ENCODE measurements at places on chromosomes 3 and 15.

- no peak for DNase-seq
- H3K36me3 ChIP-seq: peaks cover 12% of the 10 kb centered on the region
- no peak overlapping the region for H3K4me3 ChIP-seq
- no peak overlapping the region for H3K27ac ChIP-seq
- H3K4me1 ChIP-seq: no peaks in the 10 kb centered on the region
- no peaks in the 10 kb centered on the region for H3K27me3 ChIP-seq
These were observed 235.3 kb upstream of the ST8SIA2 start for GRCh38 chr15:92158426-92158825.

GRCh38 chr15:99914723-99915122 is 181.5 kb upstream of the LYSMD4 start:
- no peak for DNase-seq
- no peaks in the 10 kb centered on the region for H3K4me1 ChIP-seq
- no peaks in the 10 kb centered on the region for H3K36me3 ChIP-seq

- H3K4me3 ChIP-seq: no peak overlapping the region
- H3K27me3 ChIP-seq: no peaks in the 10 kb centered on the region
- no peak overlapping the region for H3K27ac ChIP-seq
- H3K4me1 ChIP-seq: no peaks in the 10 kb centered on the region
- no peaks in the 10 kb centered on the region for H3K36me3 ChIP-seq
- DNase-seq: no peak
These were observed 31.2 kb upstream of the PTX3 start for GRCh38 chr3:157405457-157405856.

DNA sequence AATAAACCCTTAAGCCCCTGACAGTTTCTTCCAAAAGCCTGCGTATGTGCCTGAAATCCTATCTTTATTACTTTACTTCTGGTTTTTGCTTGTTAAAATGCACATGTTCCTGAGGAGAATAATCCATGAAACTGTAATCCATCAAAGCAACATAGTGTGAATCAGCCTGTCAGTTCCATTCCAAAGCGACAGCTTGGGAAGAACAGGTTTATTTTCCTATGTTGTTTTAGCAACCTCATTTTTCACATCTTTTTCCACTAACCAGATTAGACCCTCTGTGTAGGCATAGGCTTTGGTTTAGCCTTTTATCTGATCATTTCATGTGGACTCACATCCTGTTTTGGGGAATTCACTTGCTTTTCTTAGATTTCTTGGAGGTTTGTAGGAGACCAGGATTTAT is 988.0 kb downstream of the SQOR start:
- no peaks in the 10 kb centered on the region for H3K4me1 ChIP-seq
- H3K27me3 ChIP-seq: no peaks in the 10 kb centered on the region
- DNase-seq: no peak
- no peak overlapping the region for H3K4me3 ChIP-seq
- no peaks in the 10 kb centered on the region for H3K36me3 ChIP-seq

DNA sequence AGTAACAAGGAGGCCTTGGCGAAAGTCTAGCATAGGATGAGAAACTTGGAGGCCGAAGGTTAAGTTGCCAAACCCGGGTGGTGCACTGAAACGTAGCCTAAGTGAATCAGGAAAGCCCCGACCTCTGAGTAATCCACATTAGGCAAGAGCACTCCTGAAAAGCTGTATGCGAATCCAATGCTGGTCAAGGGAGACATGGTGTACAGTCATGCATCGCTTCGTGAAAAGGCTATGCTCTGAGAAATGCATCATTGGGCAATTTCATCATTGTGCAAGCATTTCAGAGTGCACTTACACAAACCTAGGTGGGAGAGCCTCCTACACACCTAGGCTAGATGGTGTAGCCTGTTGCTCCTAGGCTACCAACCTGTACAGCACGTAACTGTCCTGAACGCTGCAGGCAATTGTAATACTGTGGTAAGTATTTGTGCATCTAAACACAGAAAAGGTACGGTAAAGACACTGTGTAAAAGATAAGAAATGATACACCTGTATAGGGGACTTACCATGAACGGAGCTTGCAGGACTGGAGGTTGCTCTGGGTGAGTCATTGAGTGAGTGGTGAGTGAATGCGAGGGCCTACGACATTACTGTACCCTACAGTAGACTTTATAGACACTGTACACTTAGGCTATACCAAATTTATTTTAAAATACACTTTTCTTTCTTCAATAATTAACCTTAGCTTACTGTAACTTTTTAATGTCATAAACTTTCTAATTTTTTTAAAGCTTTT is 222.5 kb downstream of the SHQ1 start:
- H3K27me3 ChIP-seq: no peaks in the 10 kb centered on the region
- no peak overlapping the region for H3K27ac ChIP-seq
- no peak overlapping the region for H3K4me3 ChIP-seq
- H3K4me1 ChIP-seq: peaks cover 15% of the 10 kb centered on the region
- no peak for DNase-seq
- H3K36me3 ChIP-seq: no peaks in the 10 kb centered on the region

Data from natural killer cell (primary cell).